ENCODE measurements at places on chromosomes 4 and X.

- DNase-seq, result no peak
Measured at GRCh38 chr4:94519925-94520789, 68.4 kb downstream of the PDLIM5 start.

DNA sequence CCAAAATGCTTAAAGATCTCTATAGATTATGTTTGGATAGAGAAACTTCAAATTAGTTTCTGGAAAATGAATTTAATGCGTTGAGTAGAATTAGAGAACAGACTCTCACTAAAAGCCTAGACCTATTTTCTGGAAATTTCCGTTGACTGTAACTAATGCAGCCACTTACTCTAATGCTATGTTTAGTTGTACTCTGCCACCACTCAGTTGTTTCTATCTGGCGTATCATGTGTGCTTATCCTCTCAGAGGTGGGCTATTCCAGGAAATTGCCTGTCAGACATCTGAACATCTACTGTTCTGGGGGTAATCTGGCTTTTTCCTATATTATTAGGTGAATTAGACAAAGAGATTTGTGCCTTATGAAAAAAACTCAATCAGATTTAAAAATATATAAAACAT, 347.1 kb upstream of the FSTL5 start:
- no peak for DNase-seq

DNA sequence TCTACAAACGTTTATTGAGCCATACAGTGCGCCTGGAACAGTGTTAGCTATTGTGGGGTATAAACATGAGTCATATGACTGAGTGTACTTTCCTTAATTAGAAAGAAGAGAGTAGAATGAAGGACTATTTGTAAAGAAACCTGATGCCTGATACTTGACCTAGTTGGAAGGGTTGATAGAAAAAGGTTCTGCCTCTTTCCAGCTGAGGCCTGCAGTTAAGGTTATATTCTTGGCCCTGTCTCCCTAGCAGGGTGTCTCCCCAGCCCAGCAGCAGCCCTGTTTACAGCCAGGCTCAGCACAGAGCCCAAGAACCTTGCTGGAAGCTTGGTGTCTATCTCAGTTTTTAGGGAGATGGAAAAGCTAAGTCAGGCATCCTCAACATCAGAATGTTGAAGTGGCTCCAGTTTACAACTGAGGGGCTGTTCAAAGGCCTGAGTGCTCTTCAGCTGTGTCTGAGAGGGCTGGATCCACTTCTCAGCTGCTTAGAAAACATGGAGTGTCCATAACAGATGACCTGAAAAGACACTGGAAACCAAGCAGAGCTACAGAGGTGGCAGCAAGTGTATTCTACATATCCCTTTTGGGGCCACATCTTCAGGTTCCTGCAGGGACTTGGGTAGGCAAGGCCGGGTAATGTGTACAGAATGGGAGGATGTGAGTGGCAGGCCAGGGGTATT, 21.6 kb downstream of the NYX start:
- no peak for DNase-seq

DNA sequence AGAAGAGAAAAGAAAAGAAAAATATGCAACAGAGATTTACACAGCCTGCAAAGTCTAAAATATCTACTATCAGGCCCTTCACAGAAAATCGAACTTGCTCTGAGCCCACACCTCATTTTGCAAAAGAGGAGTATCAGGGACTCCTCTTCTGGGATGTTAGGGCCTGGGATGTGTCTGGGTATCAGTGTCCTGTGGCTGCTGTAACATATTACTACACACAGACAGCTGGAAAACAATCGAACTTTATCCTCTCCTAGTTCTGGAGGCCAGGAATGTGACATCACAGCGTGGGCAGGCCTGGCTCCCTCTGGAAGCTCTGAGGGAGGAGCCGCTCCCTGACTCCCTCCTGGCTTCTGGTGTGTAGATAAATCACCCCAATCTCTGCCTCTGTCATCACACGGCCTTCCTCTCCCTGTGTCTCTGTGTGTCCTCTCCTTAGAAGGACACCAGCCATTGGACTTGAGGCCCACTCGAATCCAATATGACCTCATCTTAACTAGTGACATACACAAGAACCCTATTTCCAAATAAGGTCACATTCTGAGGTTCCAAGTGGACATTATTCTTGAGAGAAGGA, 52.9 kb downstream of the PPP2R2C start:
- DNase-seq, result no peak

GRCh38 chrX:32520789-32521188, 690.6 kb downstream of the DMD start:
- no peak for DNase-seq

DNA sequence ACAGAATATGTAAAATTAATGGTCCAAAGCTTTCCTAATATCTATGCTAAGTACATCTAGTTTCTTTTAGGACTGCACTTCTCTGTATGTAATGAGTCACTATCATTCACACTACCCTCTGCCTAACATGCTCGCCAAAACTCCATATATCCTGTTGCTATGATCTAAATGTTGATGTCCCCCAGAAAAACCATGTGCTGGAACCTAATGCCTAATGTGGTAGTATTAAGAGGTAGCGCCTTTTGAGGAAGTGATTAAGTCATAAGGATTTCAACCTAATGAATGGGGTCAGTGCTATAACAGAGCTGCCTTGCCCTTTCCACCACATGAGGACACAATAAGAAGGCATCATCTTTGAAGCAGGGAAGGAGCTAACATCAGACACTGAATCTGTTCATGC, 34.9 kb upstream of the NFKB1 start:
- DNase-seq, result no peak

GRCh38 chrX:45009371-45010000, 136.5 kb downstream of the KDM6A start:
- no peak for DNase-seq

DNA sequence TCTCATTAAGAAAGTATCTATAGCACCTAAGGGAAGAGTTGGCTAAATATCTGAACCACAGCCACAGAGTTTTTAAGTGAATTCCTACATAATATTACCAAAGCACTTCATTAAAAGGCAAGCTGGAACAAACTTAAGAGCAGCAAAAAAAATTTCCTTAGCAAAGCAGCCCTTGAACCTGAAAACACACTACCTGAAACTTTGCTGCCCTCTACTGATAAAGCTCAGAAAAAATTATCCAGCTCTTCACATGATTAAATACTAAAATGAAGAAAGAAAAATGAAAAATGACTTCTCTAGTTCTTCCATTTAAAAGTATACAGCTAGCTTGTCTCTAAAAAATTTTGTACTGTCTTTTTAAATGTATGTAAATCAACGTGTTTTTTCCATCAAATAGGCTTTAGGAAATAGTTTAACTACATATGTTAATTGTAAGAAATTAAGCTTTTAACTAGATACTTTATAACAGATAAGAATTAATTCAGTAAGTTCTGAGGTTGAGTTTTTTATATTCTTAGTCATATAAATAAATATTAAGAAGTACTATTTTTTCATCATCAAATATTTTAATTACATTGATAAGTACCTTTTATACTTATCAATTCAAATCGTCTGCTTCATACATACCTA, 156.1 kb downstream of the STPG2 start:
- DNase-seq, result no peak

DNA sequence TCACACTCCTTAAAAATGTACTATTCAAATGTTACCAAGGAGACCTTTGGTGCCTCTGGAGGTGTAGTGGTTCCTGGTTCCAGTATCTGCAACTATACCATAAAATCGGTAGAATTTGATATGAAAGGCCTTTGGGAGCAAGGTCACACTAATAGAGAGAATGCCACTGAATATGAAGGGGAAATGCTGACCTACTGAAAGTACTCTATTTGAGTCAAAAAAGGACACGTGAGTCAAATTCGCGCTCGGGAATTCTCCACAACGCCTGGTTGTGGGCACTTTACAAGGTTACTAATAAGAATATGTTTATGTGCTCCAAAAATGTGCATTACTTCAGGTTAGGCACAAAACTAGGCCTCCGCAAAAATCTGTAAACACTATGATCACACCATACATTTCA, 39.5 kb upstream of the RELL1 start:
- no peak for DNase-seq

- no peak for DNase-seq
Measured at GRCh38 chrX:106035064-106035463, 3.5 kb downstream of the SERPINA7 start.

DNA sequence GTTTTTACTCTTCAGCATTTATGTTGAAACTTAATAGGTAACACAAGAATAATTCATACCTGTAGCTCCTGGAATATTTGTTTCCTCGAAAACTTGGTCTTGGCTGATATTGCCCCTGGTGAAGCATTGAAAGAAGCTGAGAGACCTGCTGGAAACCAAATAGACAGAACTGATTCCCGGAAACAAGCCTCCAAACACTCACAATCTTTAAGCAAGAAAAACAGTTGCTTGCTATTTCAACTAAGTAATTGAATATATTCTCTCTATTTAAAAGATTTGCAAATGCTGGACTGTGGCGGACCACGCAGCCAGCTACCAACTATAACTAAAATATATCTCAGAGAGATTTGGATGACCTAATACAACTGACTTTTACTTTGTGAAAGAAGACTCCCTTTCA, 3.6 kb downstream of the PCDH18 start:
- DNase-seq, result no peak

DNA sequence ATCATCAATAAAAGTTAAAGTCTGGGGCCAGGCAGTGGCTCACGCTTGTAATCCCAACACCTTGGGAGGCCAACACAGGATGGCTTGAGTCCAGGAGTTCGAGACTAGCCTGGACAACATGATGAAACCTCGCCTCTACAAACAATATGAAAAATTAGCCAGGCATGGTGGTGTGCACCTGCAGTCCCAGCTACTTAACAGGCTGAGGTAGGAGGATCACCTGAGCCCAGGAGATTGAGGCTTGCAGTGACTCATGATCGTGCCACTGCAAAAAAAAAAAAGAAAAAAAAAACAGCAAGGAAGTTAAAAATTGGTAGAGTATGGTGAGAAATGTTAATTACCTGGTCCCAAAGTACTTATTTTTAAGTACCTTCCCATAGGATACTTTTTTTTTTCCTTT, 27.5 kb downstream of the FBXW7 start:
- no peak for DNase-seq

GRCh38 chrX:112341598-112341997, 259.0 kb upstream of the TRPC5 start:
- no peak for DNase-seq

DNA sequence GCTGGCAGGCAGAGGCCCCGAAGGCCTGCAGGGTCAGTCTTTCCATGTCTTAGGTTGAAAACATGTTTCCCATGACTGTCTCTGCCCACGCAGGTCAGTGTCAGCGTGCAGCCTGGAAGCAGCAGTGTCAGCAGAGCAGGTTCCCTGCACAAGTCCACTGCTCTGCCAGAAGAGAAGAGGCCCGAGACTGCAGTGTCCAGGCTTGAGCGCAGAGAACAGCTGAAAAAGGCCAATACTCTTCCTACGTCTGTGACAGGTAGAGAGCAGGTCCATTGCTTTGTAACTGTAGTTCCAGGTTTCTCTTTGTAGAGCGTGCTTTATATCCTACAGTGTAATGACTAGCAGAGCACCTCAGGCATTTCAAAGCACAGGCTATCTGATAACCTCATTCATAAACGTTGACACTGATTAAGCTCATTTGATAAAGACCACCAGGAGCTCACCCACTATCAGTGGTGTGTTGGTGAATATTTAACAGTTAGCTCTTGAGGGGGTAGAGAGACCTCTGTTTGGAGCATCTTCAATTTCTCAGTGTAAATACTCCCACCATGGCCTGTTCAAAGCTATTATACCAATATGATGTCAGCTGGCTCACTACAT, 63.2 kb downstream of the AASDH start:
- DNase-seq, result no peak

GRCh38 chr4:76374798-76375197, 46.1 kb downstream of the CCDC158 start:
- no peak for DNase-seq

DNA sequence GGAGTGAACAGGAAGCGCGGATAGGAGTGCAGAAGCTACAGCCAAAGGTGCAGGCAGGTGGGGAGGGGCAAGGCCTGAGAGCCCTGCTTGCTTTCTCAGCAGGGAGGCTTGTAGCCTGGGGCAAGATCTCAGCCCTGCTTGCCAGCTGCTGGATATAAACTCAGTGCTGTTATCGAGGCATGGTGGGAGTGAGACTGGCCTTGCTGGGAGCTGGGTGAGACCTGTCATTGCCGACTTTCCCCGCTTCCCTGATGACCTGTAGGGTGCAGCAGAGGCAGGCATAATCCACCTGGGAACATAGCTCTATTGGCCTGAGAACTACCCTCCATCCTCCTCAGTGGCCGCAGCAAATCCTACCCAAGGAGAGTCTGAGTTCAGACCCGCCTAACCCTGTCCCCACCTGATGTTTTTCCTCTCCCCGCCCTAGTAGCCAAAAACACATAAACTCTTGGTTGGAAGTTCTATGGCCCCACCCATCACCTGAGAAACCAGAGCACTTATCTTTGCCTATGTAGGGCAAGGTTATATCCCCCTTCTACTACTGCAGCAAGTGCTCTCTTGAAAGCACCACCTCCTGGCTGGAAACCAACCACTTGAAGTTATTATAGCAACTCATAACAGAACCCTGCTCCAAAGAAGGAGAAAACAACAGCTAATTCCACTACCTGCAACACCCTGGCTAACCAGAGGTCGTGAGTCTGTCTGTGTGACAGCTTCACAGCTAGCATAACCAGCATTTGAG, 80.7 kb downstream of the FHIP1A start:
- DNase-seq, result no peak

DNA sequence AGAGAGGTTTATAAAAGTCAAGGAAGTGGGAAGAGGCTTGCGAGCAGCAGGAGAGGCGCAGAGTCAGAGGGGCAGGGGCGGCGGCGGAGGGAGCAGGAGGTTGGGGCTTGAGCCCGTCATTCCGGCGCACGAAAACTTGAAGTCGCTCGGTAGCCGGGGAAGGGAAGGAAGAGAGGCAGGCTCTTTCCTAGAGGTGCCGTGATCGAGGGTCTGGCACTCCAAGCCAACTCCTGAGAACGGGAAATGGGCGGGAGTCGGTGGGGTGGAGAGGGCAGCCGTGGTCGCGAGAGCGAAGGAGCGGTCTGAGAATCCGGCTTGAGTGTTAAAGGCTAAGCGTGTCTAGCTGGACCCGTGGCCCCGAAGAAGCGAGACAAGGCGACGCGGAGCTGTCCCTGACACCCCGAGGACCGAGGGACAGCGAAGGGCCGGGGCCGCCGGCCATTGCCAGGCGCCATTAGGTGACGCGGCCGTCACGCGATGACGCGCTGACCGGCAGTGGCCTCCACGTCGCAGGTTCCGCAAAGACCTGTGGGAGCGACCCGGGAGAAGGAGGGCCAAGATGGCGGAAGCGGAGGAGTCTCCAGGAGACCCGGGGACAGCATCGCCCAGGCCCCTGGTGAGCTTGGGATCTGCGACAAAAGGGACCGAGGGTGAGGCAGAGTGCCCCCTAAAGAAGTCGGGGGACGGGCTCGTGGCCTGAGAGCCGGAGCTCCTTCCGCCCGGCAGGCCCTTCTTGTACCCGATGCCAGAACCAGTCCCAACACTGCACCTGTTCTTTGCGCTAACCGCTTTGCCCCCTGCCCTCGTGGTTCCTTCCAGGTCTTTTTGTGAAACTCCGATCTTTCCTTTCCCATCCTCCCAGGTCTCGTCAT, at the start of gene YIPF6:
Gene YIPF6 (plus strand): TSS at position 544 of the 872 bp plus-strand sequence. CDS start 16 bp downstream, at position 560.
- peak; percentile 64 for DNase-seq
